ENCODE measurements at places on chromosomes 6 and 20.

DNA sequence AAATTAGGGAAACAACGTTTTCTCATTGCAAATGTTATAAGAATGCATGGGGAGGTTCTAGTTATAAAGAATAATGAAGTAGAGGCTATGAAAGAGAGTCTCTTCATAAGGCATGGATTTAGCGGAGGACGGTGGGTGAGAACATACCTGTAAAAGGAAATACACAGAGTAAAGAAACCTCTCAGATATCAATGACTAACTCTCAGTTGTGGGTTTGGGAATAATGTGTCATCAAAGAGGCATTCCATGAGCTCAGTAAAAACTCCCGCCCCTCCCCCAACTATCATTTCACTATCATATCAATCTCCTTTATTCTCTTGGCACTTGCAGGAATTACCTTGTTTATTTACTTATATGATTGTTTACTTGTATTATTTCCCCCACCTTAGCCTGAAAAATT lies 695.4 kb downstream of the PTPRT start:
- DNase-seq: no peak

GRCh38 chr6:8674126-8674525 lies 238.8 kb upstream of the SLC35B3 start:
- DNase-seq: no peak

DNA sequence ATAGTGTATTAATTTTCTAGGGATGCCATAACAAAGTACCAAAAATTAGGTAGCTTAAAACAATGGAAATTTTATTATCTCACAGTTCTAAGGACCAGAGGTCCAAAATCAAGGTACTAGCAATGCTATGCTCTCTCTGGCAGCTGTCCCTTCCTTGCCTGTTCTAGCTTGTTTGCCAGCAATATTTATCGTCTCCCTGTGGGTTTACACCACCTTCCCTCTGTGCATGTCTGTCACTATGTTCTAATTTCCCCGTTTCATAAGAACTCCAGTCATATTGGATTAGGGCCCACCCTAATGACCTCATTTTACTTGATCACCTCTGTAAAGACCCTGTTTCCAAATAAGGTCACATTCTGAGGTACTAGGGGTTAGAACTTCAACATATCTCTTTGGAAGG lies 217.2 kb downstream of the IBTK start:
- DNase-seq: no peak

DNA sequence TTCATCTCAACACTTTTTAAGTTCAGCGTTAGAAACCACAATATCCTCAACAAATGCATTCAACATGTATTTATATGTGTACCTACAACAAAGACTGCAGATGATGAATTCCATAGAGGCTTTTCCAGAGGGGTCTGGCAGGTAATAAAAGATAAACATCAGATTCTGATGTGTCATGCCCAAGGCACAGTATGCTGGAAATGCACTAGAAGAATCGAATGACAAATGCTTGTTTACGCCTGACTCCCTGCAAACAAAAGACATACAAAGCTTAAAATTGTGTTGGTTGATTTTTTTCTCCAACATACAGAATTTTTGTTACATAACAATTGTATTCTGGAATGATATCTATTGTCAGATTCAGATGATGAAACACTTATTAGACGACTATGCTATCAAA lies at the start of gene LGSN:
LGSN (minus strand) TSS at position 45 of the 400 bp plus-strand sequence; CDS start at position 5, 40 bp downstream.
- DNase-seq: no peak

GRCh38 chr6:20243288-20243687 lies 31.0 kb upstream of the MBOAT1 start:
- no peak for DNase-seq

- DNase-seq: no peak
These were observed 285.6 kb upstream of the RNF24 start for GRCh38 chr20:4300921-4301320.

DNA sequence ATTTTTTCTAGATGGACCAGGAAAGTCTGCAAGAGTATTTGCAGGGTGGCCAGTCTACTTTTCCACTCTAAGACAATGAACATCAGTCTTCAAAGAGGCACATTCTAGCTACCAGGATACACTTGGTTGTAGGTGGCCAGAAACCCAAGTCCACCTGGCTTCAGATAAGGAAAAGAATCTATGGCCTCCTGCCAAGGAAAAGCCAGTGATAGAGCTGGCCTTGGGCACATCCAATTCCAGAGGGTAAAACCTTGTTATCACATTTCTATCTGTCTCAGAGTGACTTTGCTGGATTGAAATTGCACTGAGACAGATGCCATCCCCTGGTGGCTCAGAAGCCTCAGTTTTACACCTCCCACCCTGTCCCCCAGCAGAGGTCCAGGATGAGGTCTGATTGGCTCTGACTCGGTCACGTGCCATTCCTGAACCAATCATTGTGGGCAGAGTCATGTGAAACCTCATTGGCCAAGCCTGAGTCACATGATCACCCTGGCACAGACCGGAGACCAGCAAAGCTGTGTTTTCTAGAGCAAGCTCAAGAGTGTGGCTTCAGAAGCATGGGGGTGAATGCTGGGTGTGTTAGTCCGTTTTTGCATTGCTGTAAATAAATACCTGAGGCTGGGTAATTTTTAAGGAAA lies 497.4 kb upstream of the SULF2 start:
- no peak for DNase-seq

GRCh38 chr20:35956616-35957015 lies 2.3 kb upstream of the SCAND1 start:
- no peak for DNase-seq

DNA sequence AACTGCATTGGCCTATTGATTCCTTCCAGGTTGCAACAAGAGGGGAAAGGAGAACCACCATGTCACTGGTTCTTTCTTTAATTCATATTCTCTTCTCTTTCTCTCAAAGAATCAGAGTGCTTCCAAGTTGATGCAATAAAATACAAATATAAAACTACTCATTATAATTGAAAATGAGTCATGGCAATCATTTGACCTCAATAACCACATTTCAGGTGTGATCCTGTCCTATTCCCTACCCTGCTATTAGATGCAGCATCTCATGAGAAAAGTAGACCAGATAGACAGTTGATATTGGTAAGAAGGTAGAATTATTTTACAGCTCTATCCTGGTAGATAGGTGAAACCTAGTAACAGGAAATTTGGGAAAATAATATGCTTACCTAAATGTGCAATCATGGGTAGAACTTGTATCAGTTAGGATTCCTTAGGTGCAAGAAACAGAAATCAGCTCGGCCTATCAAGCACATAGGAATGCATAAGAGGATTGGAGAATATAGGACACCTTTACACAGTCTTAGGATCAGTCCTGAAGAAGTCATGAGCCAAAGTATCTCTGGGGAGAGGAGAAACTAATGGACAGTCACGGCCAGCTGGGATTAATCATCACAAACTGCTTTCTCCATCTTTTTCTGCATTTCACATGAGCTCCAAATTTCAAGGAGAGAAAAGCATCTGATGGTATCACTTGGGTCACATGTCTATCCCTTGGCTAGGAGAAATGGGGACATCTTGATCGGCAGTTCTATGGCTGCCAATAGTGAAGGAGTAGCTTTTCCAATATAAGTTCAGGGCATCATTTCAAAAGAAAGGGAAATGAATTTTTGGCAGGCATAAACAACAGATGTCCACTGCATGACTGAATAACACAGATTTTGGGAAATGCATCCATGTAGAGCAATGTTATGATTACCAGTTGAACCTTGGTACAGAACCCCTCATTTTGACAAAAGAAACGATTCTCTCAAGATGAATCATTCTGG lies 19.3 kb upstream of the RNF146 start:
- DNase-seq: no peak

- no peak for DNase-seq
These were observed 338.0 kb downstream of the ADGRB3 start for GRCh38 chr6:68973066-68973465.

DNA sequence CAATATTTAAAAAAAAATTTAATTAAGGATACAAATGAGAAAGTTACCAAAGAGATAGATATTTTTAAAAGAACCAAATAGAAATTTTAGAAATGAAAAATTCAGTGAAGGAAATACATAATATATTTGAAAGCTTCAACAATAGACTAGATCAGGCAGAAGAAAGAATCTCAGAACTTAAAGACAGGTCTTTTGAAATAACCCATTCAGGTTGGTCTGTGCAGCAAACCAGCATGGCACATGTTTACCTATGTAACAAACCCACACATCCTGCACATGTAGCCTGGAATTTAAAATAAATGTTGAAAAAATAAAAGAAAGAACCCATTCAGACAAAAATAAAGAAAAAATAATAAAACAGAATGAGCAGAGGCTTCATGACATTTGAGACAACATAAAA lies 221.1 kb upstream of the ID4 start:
- DNase-seq: no peak

- no peak for DNase-seq
These were observed 21.9 kb downstream of the TPBG start for GRCh38 chr6:82385546-82385945.

DNA sequence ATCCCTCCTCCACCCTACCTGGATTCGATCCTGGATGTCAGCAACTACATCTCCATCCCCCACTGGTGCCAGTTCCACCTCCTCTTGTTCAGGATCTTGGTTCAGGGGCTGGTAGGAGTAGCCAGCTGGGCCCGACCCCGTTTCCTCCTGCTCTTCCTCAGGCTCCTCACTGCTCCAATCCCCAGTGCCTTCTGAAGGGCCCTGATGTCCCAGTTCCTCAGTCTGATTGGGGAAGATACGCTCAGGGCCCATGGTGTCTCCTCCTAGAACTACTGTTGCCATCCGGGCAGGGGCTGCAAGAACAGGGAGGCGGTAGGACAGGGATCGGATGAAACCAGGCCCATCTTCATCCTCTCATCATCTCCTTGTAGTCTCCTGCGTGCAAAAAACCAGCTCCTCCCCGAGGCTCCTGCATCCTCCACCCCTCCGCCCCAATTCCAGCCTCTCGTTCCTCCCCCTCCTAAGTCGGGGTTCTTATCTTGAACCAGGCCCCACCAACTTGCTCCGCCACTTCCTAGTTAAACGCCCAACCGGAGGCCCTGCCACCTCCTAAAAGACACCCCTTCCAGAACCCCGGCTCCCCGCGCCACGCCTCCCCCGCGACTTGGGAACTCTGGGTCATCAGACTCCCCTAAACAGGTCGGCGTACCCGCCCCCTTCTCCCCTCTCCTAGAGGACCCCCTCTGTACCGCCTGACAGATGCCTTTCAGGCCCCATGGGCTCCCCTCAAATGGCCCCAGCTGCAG lies 476 bp downstream of the MEA1 start:
- DNase-seq: no peak

- no peak for DNase-seq
These were observed 204.0 kb downstream of the TSHZ2 start for GRCh38 chr20:53176134-53176533.

GRCh38 chr6:67768972-67769371 lies 866.1 kb upstream of the ADGRB3 start:
- no peak for DNase-seq

GRCh38 chr6:105326833-105327770 lies 75.8 kb downstream of the PREP start:
- no peak for DNase-seq

GRCh38 chr20:57697543-57697942 lies 12.3 kb downstream of the PMEPA1 start:
- DNase-seq: no peak

- no peak for DNase-seq
These were observed 88.3 kb upstream of the PRND start for GRCh38 chr20:4633379-4633778.

DNA sequence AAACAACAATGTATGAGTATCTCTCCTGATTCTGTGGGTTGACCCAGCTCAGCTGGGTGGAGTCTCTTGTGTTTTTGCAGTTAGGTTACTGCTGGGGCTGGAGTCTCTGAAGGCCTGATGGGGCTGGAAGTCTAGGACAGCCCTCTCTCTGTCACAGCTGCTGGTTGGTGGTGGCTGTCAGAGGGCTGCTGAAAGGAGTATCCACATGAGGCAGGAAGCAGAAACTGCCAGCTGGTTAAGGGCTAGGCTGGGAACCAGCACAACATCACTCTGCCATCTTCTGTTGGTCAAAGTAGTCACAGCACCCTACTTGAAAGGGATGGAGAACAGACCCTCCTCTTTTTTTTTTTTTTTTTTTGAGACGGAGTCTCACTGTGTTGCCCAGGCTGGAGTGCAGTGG lies 10.0 kb upstream of the PACSIN1 start:
- DNase-seq: no peak

DNA sequence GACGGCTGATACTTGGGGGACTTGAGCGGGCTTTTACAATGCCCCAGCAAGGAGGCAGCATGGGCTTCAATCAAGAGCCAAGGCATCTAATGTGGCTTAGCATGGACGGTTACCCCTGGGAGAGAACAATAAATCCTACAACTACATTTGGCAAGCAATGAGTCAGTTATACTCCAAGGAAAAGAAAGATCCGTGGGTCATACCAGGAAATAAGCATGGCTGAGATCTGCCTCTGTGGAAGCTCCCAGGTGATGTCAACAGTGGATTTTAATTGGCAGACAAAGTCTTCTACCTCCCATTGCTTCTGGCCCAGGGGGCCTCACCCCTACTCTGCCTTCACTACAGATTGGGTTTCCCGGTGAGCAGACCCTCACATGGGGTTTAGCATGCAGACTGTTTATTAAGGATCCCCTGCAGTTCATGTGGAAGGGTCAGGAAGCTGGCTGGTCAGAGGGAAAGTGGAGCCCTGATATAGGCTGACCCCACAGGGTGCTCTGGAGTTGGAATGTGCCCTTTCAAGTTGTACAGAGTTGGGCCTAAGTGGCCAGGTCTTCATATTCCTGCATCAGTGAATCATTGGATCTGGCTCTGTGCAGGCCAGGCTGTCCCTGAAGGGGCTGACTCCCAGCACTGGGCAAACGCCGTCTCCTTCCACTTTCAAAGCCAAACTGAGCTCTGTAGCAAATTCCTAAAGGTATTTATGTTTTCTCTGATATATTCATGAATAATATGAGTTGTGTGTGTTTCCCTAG lies 91.3 kb upstream of the GGTLC1 start:
- no peak for DNase-seq

GRCh38 chr6:136771306-136771705 lies 21.0 kb downstream of the MAP3K5 start:
- no peak for DNase-seq

DNA sequence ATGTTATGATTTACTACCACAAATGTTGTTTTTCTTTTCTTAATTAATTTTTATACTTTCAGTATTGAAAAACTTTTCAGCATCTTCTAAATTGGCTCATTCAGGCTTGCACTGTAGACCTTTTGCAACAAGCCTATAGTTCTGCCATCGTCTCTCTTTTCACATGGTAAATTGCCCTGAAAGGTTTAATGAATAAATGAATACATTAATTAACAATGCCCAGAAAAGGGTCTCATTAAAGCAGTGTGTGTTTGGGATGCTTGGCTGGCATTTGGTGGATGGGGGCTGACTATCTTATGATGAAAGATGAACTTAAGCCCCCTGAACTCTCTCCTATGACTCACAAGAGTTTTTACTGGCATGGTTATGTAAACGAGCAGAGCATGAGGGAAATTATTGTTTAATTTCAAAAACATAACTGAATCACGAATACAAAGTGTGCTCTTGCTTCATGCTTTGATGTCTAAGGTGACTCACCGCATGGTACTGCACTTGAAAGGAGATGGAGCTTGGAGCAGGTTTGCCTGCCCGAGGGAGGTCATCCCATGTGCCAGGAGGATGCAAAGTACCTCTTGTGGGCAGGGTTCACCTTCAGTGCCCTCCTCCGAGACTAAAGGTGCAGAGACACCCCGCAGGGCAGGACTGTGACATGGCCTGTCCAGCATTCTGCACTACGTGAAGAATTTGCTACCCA lies 13.8 kb upstream of the PCK1 start:
- DNase-seq: no peak

- DNase-seq: no peak
These were observed 39.7 kb downstream of the FBXO9 start for GRCh38 chr6:53104916-53105315.

GRCh38 chr6:15322781-15323536 lies 77.1 kb downstream of the JARID2 start:
- no peak for DNase-seq

GRCh38 chr6:131685266-131685780 lies 15.9 kb downstream of the OR2A4 start:
- DNase-seq: no peak

GRCh38 chr6:108835218-108835850 lies 12.9 kb upstream of the ARMC2 start:
- peak; percentile 51 for DNase-seq

Measured in D721Med (cell line).